ENCODE measurements at places on chromosomes 5 and 9.

GRCh38 chr5:158194561-158194976 is 335.6 kb upstream of the CLINT1 start:
- DNase-seq: no peak

DNA sequence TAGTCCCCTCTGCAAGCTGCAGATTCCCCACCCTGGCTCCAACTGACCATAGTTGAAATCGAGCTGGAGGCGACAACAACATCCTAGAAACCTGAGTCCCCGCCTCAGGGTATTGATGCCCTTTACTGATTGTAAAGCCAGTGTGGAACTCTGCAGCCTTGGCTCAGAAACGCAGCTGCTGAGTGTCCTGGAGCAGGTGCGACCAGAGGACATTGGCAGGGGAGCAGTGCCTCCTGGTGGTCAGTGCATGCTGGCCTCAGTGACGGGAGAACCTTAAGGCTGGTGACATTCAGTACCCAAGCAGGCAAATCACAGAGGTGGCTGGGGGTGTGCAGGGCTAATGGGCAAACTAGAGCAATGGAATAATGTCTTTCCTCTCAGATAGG is 20.4 kb upstream of the ZNF354B start:
- no peak for DNase-seq

- no peak for DNase-seq
Observed at GRCh38 chr9:124846969-124847368, 6.3 kb upstream of the WDR38 start.

DNA sequence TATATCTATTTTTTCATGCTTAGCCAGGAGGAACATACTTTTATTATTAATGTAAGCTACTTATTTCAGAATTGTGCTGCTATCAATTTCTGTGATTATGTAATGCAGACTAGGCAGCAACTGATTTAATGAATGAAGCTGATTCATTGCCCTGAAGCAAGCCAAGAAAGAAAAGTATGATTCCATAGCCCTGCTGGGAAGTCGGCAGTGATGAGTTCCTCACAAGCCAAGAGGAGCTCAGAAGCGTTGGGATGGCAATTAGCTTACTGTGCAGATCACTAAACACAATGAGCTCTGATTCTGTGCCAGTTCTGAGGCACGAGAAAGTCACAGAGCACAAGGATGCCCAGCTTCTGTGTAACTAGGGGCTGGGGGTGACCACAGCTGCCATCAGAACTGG is 254.3 kb upstream of the KLF9 start:
- no peak for DNase-seq

- no peak for DNase-seq
Observed at GRCh38 chr5:108561416-108562204, 179.7 kb upstream of the FBXL17 start.

GRCh38 chr9:109430231-109430630 is 67.9 kb downstream of the PTPN3 start:
- no peak for DNase-seq

- DNase-seq: no peak
Observed at GRCh38 chr5:97172227-97172626, 10.8 kb downstream of the RIOK2 start.

DNA sequence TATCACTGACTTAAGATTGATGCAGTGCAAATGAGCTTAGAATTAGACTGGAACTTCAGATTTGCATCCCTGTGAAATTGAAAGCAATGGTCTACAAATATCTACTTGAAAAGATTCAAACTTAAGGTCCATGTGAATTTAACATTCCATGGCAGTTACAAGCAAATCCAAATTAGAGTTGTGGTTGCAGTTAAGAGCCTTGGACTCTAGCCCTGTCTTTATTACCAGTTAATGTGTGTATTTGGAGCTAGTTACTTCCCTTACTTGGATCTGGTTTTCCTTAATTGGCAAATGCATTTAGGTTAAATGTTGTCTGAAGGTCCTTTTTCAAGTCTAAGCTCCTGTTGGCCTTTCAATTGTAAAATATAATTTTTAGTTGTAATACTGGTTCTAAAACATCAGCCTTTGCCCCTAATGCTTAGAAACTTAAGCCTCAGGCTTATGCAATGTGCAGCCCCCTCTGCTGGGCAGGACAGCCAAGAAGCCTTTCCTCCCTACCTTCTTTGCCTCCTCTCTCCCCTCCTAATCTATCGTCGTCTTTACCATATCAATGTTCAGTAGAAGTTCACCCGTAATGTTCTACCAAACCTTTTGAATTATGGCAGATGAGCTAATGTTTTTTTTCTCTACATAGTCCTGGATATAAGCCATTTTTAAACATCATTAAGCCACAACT is 59.5 kb downstream of the ERMP1 start:
- DNase-seq: no peak

DNA sequence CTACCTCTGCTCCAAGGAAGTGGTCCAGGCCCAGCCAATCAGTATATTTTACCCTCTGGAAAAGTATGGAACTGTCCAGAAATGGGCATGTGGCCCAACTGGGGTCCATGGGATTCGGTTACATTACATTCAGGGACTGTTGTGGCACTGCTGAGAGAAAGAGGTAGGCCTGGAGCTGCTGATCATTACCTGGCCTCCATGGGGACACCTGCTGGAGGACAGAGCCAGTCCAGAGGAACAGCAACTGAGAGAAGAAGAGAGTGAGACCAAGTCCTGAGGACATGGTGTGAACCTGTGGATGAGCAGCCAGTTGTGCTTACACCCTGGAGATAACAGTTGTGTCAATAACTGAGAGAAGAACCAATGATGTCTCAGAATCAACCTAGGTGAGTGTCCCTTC is 48.2 kb downstream of the HMHB1 start:
- DNase-seq: no peak

DNA sequence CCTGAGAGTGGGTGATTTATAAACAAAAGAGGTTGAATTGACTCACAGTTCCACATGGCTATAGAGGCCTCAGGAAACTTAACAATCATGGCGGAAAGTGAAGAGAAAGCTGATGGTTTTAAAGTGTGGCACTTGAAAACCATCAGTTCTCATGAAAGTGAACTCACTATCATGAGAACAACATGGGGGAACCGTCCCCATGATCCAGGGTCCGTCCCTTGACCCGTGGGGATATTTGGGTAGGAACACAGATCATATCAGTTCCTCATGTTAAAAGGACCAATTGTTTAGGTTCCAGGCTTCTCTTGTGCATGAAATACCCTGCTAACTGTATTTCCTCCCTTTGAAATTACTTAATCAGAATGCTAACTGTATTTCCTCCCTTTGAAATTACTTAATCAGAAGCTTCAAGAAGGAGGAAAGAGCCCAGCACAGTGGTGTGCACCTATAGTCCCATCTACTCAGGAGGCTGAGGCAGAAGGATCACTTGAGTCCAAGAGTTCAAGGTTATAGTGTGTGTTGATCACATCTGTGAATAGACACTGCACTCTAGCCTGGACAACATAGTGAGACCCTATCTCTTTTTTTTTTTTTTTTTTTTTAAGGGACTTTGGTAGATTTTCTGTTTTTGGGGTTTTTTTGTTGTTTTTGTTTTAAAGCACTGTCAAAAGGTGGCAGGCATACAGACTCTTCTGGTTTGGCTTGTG is 24.8 kb downstream of the TTC1 start:
- no peak for DNase-seq

GRCh38 chr5:145856285-145856818 is 16.5 kb downstream of the GRXCR2 start:
- no peak for DNase-seq

DNA sequence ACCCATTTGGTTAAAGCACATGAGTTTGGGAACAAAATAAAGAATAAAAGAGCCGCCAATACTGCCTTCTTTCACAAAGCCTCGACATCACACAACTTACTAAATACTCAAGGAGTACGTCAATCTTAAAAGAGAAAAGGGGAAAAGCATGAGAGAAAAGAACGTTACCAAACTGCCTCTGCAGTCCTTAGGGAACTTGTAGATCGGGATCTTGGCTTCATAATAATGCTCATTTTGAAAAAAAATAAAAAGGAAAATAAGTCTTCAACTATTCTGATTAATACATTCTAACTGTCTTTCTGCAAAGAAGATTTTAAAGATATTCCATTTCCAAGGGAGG is 618.4 kb downstream of the PDE4D start:
- DNase-seq: no peak

GRCh38 chr5:76269259-76269931 is 133.7 kb upstream of the IQGAP2 start:
- no peak for DNase-seq

DNA sequence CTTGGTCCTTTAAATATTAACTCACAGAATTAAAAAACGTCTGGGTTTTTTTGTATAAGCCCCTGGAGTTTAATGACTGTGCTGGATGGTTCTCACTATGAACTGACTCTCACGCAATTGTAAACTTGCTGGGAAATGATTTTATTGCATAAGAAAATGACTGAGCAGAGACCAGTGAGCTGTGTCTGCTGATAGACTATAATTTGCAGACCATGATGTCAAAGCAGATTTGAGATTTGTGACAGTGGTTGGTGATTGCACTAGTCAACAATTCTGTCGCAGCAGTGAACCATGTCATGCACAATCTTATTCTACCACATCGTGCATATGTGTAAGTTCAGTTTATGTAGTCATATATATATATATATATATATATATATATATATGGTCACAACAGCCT is 85.7 kb upstream of the C9orf72 start:
- no peak for DNase-seq

DNA sequence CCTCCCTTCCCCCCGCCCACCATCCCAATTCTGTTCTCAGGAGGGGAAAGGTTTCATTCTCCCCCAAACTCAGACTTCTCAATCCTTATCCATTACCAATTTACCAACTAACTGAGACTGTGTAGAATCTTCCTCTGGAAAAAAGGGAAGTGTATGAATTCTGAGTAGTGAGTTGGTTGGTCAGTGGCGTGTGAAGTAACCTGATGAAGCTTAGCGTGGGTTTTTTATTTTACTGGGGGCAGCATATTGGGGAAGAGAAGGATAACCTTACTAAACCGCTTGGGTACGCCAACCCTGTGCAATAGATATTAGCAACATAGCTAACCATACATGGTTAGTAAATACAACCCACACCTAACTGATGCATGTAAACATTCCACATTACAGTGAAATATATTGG is 1.1 kb upstream of the DNAJC21 start:
- DNase-seq: no peak

GRCh38 chr5:175694371-175695160 is 36.7 kb downstream of the HRH2 start:
- DNase-seq: no peak

DNA sequence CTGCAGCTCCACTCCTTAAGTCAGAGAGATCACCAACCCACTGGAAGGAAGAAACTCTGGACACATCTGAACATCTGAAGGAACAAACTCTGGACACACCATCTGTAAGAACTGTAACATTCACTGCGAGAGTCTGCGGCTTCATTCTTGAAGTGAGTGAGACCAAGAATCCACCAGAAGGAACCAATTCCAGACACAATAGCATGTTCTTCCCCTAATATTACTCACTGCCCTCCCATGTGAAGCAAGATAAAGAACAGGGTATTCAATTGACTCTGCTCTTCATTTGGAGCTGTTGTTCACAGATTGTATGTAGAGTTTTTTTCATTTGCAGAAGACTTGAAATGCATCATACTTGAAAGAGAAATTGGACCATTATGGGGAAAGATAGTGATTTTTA is 10.8 kb downstream of the SAXO1 start:
- DNase-seq: no peak

GRCh38 chr9:94472806-94473360 is 82.0 kb upstream of the PCAT7 start:
- DNase-seq: peak; percentile 5

GRCh38 chr5:112656451-112656850 is 81.2 kb upstream of the APC start:
- no peak for DNase-seq

DNA sequence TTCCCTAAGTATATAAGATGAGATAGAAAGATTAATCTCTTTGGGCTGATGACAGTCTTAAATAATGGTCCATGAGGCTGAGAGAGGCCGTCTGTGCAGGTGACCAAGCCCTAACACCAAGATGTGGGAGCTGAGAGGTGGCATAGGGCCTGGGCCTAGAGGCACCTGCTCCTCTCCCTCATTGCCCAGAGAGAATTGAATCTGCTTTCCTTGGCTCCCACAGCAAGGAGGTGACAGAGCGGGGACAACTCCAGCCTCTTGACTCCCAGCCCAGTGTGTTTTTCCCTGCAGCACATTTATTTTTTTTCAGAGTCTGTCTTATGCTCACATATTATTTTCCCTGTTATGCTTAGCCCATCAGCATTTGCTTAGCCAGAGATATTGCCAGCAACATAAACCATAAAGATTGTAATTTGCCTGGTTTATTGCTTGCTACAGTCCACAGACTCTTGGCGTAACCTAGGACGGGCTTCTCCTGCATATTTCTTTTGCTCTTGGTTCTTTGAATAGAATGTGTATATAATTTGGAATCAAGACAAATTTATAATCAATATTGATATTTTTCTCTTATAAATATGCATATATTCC is 105.6 kb downstream of the NTRK2 start:
- DNase-seq: no peak

DNA sequence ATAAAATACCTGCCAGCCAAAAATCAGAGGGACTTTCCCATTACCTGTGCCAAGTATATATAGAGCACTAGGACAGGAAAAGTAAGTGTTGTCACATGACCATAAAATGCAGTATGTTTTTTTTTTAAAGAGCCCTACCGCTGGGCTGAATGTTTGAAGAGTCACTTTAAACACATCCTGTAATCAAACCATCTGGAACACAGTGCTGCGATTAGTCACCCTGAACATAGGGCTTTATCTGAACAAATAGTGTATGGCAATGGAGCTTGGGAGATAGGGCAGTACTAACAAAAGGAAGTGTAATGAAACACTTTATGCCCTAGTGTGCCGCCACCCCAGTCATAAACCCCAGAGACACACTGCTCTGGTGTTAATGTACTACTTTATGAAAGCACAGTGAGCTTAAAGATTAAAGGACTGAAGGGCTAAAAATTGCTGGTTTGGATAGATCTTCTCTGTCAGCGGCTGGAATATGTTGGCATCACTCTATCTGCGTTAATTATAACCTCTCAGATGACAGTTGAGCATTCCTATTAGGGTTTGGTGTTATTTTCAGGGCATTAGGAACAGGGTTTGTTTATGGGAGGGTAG is 90.4 kb downstream of the ZNF608 start:
- peak; percentile 75 for DNase-seq

GRCh38 chr5:136007271-136007670 is 21.5 kb upstream of the TGFBI start:
- no peak for DNase-seq

DNA sequence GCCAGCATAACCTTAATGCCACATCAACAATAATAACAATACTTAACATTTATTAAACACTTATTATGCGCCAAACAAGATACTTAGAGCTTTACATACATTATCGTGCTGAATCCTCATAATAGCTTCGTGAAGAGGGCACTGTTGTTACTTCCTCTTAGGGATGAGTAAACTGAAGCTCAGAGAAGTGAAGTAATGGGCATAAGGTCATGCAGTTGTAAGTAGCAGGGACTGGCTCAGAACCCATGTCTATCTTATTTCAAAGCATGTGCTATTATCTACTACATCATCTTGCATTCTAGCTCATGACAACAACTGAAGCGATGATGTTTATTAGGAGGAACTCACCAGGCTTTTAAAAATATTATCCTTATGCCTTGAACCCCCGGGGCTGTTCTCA is 34.9 kb upstream of the PPP3R2 start:
- DNase-seq: no peak

- no peak for DNase-seq
Observed at GRCh38 chr5:174971210-174971609, 246.8 kb downstream of the MSX2 start.

- no peak for DNase-seq
Observed at GRCh38 chr9:36341936-36342577, 58.0 kb downstream of the RNF38 start.

- DNase-seq: no peak
Observed at GRCh38 chr5:164679461-164679860, 1174.0 kb downstream of the MAT2B start.
